Osteoblast (primary cell): ENCODE measurements at places on chromosomes 5 and 9. TPM values are rescaled to one million over a fixed set of nuclear protein-coding genes. Genes with fewer than 3 reads are reported as not detected.

SPINK1 gene
- not detected in 2 replicates for total RNA-seq

POU5F2 gene
- total RNA-seq = 1.8 and 2.9 TPM in 2 replicates

NFX1 gene
- 34.0 and 36.2 TPM in 2 replicates for total RNA-seq

PCAT7 gene
- total RNA-seq = under 0.01 and 0.36 TPM in 2 replicates
